ENCODE measurements at places on chromosomes 11 and 22. TPM values are rescaled to one million over a fixed set of nuclear protein-coding genes. Genes with fewer than 3 reads are reported as not detected.

OR52N5 gene
- total RNA-seq, result not detected

DNA sequence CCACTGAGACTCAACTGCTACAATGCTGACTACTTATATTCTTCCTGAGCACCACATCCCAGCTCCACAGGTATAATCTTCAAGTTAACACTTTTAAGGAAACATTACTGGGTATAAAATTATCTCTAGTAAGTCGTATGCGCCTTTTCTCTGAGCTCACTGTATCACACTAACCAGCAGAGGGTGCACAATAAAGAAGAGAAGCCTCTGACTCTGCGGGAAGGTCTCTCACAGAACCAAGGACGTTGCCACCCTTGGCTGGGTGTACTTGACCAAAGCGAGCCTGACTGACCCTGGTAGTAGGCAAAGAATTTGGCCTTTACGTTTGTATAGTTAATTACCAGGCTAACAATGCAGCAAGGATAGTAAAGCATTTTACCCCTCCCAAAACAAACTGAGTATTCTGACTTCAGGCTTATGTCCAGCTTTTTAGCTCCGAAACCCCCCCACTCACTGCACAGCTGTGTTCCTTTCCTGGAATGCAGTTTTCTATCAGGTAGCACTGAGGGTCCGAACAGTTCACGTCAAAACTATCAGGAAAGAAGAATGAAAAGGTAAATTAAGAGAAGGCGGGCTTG is at the start of gene BTBD18:
TSS of gene BTBD18 (minus strand) at position 144 of the 578 bp plus-strand sequence. CDS start 631 bp downstream, outside the sequence.
- no peak for DNase-seq

DNA sequence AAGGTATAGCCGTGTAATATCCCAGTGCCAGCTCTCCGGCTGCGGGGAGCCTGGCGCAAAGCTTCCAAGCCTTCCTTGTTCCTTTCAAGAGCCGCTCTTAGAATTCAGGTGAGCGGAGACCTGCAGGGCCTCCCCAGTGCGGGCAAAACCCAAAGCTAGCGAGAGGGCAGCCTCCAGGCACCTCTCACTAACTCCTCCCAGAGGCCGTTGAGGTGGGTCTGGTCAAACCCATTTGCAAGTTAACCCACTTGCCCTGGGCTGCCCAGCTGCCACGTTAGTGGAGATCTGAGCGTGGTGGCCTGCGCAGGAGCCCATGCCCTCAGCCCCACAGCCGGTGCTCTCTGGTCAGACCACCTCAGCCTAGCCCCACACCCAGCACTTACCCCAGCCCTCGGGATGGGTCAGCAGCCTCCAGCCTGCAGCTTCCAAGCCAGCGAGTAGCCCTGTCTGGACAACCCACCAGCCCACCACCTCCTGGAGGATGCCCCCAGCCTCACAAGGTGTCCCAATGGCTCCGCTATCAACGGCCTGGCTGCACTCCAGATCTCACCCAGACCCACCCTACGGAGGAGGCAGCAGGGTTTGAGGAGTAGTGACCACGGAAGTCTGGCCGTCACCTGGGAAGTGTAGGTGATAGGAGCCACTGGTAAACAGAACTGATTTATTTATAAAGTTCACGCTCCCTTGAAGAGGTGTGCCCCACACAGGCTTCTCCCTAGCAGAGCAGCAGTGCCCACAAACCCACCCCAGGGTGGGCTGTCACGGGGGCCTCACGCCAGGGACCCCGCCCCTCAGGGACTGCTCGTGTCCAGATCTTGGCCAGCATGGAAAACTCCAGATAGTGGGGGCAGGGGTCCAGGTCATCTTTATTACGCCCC is 2.3 kb downstream of the ASCL2 start:
- no peak for DNase-seq

- peak; percentile 53 for DNase-seq
These were observed 60.2 kb downstream of the BRD1 start for GRCh38 chr22:49767355-49768062.

DNA sequence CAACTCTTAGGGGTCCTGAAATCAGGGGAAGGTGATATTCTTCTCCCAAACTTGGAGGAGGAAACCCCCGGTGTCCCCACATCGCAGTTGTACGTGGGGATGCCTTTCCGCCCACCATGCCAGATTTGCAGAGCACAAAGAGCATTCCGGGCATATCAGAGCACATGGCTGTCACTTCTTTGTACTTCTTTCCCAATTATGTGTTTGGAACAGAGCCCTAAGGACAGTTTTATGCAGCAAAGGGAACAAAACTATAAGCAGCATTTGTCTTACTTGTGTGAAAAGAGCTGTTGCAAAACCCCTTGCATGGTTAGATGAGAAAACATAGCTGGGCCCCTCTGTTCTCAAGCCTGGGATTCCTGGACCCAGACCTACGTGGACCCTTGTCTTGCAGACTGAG is 41.2 kb downstream of the NTM start:
- no peak for DNase-seq

Measured in CD8-positive, alpha-beta memory T cell (primary cell).